Large intestine (tissue), 12 donors: ENCODE measurements at places on chromosomes 3 and 15.
A peak's percentile ranks its signal among the peaks of the same experiment; 100 is the strongest.

- DNase-seq, result no peak
Observed at GRCh38 chr15:58399739-58400138, 32.1 kb upstream of the LIPC start.

GRCh38 chr3:52331091-52331490, 15.0 kb downstream of the DNAH1 start:
- DNase-seq, result no peak

GRCh38 chr3:81579744-81580143, 181.7 kb downstream of the GBE1 start:
- DNase-seq, result no peak

GRCh38 chr3:124113485-124113884, 121.6 kb upstream of the ROPN1 start:
- DNase-seq, result peak; percentile 56

- no peak for DNase-seq
Observed at GRCh38 chr3:14434126-14434497, 31.7 kb downstream of the SLC6A6 start.

GRCh38 chr15:40108061-40108854, 421 bp downstream of the BMF start:
- peak; percentile 67 for DNase-seq

GRCh38 chr15:97893967-97894366, 66.5 kb upstream of the ARRDC4 start:
- no peak for DNase-seq

DNA sequence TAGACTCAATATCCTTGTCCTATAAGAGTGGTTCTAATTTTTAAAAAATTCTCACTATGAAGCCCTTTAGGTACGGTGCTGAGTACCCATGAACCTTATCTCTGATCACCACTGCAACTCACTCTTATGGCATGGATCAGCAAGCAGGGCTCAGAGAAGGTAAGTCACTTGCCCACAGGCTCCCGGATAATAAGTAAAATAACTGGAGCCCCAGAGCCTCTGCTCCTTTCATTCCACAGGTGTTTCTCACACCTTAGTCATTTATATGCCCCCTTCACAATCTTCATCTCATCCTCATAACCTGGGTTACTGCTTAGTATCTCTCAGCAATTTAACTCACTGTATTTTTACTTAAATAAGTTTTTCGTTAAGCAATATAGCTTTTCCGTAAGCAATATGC, 28.4 kb upstream of the AKAP13 start:
- DNase-seq, result no peak

- no peak for DNase-seq
Observed at GRCh38 chr3:23455775-23456174, 252.6 kb downstream of the UBE2E2 start.

DNA sequence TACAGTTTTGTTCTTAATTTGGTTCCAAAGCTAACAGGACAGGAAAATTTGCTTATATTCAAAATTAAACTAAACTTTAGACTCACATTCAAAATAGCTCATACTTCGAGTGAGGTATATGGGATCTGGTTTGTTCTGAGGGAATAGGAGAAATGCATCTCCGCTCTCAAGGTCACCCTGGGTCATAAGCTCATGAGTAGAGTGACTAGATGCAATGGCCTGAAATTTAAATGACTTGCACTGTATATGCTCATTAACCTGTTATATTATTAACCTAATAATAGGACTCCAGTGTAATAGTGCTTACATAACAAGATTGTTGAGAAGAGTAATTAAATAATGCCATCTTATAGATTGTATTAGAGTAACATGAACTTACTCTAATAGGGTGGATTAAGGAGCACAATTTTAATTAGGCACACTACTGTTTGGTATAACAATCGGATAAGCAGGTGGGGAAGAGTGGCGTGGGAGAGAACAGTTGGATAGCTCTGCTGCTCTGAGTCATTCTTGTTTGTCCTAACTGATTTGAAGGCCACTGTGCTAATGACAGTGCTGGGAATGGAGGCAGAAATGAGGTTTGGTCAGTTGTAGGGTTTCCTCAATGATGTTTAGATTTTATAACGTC, 5.2 kb downstream of the NKTR start:
- no peak for DNase-seq

- DNase-seq, result no peak
Observed at GRCh38 chr3:184619369-184619768, 57.8 kb downstream of the EPHB3 start.

- no peak for DNase-seq
Observed at GRCh38 chr3:134449277-134449676, 36.5 kb downstream of the ANAPC13 start.
